ENCODE measurements at places on chromosomes 7 and 10. TPM values are rescaled to one million over a fixed set of nuclear protein-coding genes. Genes with fewer than 3 reads are reported as not detected.
A peak's percentile ranks its signal among the peaks of the same experiment; 100 is the strongest.

OR2A2 gene
- total RNA-seq, result not detected

GRCh38 chr7:27269455-27269854 is 26.9 kb downstream of the EVX1 start:
- DNase-seq, result no peak

DNA sequence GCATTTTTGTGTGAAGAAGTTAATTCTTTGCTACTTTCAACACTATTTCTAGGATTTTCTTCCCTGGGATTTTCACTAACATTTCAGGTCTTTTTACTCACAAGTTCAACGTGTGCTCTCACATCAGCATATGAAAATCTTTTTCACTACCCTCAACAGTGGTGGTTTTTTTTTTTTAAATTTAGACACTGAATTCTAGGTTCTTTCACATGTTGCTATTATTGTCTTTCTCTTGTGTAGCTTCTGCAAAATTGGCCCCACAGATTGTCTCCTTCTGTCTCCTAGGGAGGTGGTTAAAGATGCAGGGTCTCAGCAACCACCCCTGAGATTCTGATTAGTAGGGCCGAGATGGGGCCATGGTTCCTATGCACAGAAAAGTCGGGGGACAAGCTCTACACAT is 165.0 kb upstream of the GPR26 start:
- no peak for DNase-seq

DNA sequence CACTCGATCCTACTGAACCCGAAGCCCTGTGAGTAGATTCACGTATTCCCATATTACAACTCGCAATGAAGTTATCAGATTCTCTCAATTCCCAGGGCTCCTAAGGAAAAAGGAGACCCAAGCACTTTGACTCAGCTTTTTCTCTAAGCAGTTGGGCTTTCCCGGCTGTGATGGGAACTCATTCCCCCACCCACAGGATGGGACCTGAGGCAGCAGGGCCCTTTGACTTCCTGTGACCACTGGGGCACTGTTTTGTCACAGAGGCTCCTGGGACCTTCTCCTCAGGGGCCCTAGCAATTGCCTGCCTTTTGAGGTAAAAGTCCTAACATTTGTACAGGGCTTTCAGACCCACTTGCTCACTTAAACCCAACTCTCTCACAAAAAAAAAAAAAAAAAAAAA is 122.8 kb upstream of the PDLIM1 start:
- no peak for DNase-seq

HTRA1 gene
- 261 TPM for total RNA-seq

GRCh38 chr7:112190120-112190519 is 16.1 kb downstream of the DOCK4 start:
- no peak for DNase-seq

GRCh38 chr10:69069090-69070042 is 18.5 kb upstream of the SRGN start:
- no peak for DNase-seq

HMX2 gene
- total RNA-seq, result not detected

AFAP1L2 gene
- total RNA-seq, result 19.3 TPM

DNA sequence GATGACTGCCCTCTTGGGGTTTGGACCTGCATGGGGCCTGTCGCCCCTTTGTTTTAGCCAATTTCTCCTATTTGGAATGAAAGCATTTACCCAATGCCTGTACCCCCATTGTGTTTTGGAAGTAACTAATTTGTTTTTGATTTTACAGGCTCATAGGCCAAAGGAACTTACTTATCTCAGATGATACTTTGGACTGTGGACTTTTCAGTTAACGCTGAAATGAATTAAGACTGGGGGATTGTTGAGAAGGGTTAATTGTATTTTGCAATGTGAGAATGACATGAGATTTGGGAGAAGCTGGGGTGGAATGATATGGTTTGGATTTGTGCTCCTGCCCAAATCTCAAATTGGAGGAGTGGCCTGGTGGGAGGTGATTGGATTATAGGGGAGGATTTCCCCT is 185.8 kb upstream of the PHYHIPL start:
- no peak for DNase-seq

GRCh38 chr7:134619627-134620331 is 26.9 kb upstream of the BPGM start:
- no peak for DNase-seq

DNA sequence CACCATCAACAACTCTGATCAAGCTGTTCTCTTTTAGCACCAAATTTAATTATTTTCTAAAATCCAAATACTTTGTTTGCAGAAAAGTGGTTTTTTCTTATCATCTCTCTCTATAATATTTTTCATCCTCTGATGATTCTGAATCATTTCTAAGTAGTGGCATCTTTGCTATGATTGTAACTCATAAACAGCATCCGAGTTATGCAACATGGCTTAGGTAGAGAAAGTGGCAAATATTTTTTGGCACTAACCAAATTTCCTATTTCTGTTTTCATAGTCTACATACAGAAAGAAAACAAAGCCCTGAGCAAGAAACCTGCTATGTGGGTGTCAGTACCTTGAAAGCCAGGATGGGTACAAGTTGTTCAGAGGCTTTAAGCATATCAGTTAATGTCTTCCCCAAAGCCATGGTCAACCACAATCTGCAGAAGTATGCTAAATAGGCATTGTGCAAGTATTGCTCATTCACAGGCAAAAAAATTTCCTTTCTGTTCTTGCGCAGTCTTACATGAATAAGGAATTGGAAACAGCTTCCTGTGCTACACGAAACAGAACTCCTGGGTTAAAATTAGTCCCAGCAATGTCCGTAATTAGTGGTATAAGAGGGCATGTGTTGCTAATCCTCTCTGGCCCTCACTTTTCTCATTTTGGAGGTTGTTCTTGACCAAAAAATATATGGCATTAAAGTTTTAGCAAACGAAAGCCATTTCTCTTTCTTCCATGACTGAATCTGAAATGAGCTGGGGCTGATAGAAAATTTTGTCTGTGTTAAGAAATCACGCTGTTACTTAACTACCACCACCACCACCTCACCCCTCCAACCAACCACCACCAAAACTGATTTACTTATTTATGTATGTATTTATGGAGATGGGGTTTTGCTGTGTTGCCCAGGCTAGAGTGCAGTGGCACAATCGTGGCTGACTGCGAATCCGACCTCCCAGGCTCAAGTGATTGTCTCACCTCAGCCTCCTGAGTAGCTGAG is 325.6 kb upstream of the MAGI2 start:
- no peak for DNase-seq

- DNase-seq, result no peak
These were observed 2.2 kb downstream of the ADCY1 start for GRCh38 chr7:45576249-45576929.

GRCh38 chr7:100221231-100221718 is 1.5 kb downstream of the PVRIG start:
- no peak for DNase-seq

GRCh38 chr10:24463611-24464426 is 254.9 kb downstream of the KIAA1217 start:
- no peak for DNase-seq

GRCh38 chr10:78414380-78414779 is 380.7 kb downstream of the RPS24 start:
- peak; percentile 35 for DNase-seq
